ENCODE measurements at places on chromosomes 7 and 10.

GRCh38 chr10:22931948-22932347 is 4.1 kb downstream of the ARMC3 start:
- no peak for DNase-seq

DNA sequence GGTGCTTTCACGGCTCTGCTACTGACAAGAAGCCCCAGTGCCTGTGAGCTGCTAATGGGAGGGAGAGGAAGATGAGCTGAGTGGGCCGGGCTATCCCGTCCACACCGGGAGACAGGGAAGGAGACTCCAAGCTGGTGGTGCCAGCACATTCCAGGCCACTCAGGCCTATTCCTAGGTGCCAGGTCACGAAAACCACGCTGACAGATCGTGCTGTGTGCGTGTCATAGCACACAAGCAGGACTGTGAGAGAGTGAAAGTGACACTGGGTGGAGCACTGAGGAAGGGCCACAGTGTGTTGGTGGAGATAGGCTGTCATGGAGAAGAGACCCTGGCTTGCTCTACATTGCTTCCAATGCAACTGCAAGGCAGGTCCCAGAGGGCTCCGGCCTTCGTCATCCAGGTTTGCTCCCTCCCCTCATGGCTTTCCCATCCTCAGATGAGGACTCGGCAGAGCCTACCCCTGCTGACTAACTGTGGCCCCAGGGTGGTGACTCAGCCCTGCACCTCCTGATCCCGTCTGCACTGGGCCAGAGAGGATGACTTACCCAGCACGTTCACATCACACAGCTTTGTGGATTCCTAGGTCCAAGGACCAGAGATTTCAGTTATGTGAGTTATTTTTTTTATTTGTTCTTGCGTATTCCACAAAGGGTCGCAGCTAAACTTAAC is 167.3 kb downstream of the EGFR start:
- no peak for DNase-seq

DNA sequence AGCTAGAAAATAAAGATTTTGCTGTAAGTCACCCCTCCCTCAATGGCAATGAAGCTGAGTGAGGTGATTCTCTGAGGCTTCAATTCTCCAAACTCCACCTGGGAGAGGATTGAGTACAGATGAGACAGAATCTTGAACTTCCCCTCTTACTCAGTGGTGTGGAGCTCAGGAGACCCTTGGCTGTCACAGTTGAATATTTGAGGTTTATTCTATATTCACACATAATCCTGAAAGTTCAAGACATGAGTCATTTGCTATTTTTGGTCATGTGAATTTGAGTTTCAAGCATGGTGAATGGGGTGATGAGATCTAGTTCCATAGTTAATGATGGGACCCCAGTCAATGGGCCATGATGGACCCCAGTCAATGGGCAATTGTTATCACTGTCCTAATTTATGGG is 13.9 kb upstream of the TECTB start:
- DNase-seq = no peak

DNA sequence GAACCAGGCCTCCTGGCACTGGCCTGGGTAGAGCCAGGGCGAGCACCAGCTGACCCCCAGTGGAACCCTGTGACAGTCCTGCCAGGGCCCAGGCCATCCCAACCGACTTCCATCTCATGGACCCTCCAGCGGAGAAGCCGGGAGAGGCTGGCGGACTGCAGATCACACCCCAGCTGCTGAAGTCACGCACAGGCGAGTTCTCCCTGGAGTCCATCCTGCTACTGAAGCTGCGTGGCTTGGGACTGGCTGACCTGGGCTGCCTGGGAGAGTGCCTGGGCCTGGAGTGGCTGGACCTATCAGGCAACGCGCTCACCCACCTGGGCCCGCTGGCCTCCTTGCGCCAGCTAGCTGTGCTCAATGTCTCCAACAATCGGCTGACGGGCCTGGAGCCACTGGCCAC is 4.7 kb downstream of the RARRES2 start:
- DNase-seq = no peak

DNA sequence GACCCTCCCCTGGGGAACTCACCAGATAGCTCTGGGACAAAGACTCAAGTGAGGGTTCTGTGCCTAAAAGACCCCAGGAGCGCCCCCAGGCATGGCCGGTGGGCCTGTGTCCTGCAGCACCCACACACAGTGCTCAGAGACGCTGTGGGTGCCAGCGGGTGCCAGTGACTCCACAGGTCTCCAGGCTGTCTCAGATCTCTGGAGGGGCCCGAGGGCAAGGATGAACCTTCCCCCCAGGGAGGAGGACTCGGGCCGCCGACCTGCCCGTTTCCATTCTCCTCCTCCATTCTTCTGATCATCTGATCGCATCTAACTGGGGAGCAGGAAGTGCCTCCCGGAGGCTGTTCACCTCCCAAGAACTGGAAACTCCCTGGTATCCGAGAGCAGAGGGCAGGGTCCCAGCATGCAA is 980 bp downstream of the ADAM8 start:
- no peak for DNase-seq

GRCh38 chr7:36048141-36048901 is 104.7 kb upstream of the EEPD1 start:
- no peak for DNase-seq

- DNase-seq = no peak
These were observed 27.9 kb upstream of the AOAH start for GRCh38 chr7:36752026-36752711.

DNA sequence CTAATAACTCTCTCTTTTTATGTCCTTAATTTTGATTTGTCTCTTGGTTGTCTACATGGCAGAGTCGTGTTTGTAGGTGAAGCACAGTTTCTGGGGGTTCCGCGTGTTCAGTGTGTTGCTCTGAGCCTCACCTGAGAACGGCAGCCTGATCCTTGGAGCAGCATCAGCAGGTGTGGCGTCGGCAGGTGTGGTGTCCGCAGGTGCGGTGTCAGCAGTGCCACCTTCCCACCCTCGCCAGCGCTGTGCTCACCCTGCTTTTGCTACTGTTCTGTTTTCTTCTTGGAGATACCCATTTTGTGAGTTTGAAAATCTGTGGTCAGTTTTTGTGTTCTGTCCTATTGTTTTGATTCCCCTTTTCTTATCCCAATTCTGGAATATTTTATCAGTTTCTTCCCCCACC is 406.6 kb downstream of the GLRX3 start:
- DNase-seq = no peak

DNA sequence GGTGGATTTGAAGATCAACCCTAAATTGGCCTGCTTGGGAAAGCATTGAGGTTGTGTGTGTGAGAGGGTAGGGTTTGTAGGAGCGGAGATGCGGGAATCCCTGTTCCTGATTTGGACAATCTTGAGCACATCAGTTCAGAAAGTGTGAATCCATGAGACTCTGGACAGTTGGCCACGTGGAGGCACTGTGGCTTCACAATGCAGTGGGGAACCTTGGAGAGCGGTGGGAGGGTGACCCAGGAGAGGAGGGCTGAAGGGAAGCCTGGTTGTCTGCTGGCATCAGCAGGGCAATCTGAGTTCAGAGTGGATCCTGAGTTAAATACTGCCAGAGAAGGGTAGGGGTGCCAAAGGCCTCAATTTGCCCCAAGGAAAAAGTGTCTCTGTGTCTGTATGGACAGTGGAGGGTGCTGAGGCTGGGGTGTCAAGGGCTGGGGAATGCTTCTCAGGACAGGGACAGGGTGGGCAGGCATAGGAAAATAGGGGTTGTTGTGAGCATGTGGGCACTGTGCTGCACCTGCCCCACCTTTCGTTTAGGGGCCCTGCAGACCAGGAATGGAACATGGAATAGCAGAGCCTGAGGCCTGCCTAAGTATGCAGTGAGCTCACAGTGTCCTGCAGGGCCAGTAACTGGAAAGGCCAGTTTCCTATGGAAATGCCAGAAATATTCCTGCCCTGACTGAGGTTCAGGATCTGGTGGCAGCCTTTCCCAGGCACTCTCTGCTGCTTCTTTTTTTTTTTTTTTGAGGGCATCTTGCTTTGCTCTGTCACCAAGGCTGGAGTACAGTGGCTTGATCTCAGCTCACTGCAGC is 162.9 kb upstream of the PRSS58 start:
- no peak for DNase-seq

- DNase-seq = no peak
These were observed 53.2 kb upstream of the TFEC start for GRCh38 chr7:116083796-116084195.

- DNase-seq = no peak
These were observed 353.3 kb upstream of the ZMIZ1 start for GRCh38 chr10:78715435-78715834.

GRCh38 chr7:48899932-48900331 is 24.4 kb upstream of the CDC14C start:
- no peak for DNase-seq

Measured in NCI-H2081 treated with DMSO at 0.1 percent for 48 hours (cell line).